ENCODE measurements at places on chromosomes 6 and 20.

- no peak for DNase-seq
These were observed 5.1 kb downstream of the TMEM151B start for GRCh38 chr6:44275271-44275748.

- DNase-seq, result no peak
These were observed 19.8 kb upstream of the VSTM2L start for GRCh38 chr20:37882961-37883712.

DNA sequence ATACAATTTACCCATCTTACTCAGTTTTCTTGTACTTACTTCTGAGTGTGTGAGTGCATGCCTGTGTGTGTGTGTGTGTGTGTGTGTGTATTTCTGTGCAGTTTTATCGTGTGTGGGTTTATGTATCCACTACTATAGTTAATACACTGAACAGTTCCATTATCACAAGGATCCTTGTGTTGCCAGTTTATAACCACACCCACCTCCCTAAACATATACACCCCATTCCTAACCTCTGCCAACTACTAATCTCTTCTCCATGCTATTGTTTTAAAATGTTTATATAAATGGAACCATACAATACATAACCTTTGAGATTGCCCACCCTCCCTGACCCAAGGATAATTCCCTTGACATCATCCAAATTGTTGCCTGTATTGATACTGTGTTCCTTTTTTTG, 18.7 kb downstream of the POFUT1 start:
- no peak for DNase-seq

DNA sequence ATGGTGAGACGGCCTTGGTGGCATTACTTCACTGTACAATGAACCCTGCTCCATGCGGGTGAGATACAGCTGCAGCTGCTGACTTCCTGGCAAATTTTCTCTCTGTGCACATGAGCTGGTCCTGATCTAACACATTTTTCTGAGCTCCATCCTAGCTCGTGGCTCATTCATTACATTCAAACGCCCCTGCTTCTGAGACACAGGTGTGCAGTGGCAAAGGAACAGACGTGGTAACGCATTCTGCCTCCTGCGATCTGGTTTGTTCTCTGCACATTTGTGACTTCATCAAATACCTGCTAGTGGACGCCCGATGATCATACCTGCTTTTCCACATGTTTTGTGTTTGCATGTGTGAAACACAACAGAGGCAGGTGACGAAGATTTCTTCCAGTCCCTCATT, 189.6 kb upstream of the PDE10A start:
- no peak for DNase-seq

- DNase-seq, result no peak
These were observed 832.2 kb downstream of the EYS start for GRCh38 chr6:64874776-64875175.

DNA sequence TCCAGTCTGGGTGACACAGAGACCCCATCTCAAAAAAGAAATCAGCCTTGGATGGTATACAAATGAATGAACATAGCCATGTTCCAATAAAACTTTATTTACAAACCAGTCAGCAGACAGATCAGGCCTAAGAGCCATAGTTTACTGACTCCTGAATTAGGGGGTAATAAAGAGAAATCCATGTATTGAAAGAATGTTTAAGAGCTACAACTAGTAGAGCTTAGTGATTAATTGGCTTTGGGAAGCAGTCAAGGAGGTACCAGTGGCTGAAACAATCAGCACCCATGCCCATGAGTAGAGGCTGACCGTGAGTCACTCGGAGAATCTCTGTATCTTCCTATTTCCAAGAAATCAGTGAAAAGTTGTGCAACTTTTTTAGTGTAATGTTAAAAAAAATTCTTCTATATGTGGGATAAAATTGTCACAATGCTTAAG, 223.6 kb upstream of the RREB1 start:
- DNase-seq, result no peak

GRCh38 chr6:137570393-137570792, 76.2 kb upstream of the OLIG3 start:
- DNase-seq, result no peak

DNA sequence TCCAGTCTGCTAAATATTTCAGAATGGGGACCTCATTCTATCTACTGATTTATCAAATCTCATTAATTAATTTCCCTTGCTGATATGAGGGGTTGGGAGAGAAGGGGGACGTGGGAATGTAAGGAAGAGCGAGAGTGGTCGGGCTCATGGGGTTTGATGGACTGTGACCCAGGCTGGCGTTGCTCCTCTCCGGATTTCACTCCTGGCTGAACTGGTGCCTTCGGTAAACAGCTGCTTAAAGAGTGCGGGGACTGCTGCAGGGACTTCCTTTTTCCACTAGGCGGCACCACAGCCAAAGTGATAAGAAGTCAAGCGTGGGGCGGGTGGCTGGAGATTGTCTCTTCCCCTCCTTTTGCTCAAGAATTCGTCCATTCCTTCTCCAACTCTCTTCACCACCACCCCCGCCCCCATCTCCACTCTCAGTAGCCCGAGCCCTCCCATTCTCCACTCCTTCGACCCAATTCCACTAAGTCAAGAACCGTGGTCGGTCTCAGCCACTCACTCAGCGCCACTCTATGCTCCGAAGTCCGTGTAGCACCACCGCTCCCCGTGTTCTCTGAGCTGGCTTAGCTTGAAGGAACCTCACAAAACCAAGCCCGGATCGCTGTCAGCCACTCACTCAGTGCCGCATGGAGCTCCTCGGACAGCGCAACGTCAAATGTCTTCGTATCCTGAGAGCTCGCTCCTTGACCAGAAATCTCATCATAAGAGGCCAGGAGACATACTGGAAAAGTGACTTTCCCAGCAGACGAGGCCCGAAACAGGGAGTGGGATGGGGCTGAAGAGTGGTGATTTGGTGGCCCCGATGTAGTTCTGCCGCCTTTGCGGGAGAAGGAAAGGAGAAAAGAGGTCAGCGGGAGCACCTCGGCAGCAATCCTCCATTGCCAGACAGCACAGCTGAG, 9.7 kb downstream of the TRIM31 start:
- peak; percentile 67 for DNase-seq

DNA sequence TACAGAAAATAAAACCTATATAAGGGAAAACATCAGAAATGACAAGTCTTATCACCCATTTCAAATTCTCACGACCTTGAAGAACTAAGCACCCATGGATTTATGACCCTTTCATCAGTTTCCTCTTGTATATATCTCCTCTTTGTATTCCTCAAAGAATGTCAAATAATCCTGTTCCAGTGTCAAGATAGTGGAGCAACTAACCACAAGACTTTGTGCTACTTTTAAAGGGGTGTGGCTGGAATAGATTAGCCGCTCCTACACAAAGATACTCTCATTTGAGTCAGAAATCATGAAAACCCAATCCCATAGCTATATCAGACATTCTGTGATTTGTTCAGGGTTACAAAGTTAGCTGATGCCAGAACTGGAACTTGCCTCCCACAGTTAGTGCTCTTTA, 6.6 kb downstream of the REPS1 start:
- no peak for DNase-seq

DNA sequence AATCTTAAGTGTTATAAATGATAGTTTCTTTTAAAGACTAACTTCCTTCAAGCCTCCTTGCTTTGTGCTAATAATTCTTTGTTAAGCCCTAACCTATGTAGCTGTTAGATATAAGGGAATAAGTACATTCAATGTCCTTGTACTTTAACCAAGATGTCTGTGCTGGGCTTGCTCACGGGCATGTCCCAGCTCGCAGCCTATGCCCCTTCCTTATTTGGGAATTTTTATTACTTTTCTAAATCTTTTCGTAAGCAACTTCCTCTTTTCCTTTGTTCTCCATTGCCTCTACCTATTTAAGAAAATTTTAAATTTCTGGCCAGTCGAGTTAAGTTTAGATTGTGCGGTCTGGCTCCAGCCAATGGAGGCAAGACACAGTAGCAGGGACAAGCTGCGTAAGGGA, 26.0 kb upstream of the CDK19 start:
- no peak for DNase-seq

DNA sequence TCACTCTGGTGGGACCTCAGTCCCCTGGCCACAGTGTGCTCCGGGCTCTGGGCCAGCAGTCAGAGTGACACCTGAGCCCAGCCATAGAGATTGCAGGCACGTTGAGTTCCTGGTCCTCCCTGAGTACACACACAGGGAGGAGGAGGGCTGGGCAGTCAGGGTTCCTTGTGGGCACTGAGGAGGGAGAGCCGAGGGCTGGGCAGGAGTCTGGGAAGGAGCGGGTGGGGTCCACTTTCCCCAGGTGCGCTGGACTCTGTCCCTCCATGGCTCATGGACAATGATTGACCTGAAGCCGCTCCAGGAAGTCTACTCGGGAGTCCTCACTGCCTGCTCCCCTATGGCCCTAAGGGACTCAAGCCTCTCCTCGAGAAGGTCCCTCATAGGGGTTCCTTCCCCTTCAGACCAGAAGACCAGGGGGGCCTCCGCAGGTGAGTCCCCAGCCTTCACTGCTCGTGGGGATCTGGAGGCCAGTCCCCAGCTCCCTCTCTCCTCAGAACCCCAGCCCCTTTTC, 1.1 kb downstream of the SLC44A4 start:
- no peak for DNase-seq

DNA sequence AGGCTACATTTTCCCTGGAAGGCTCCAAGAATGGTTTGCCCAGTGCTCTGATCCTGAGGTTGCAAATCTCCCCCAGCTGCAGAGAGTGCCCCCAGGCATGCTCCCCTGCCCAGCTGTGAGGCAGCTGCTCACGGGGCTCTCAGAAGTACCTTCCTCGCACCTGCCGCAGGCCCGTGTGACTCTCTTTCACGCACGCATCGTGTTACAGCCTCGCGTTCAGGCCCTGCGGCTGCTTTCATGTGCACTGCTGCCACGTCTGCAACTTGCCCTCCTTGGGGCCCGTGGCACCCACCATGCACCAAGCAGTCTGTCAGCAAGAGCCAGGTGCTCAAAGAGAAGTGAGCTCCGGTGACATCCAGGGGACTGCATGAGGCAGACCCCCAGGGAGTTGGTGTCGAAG, 28.6 kb upstream of the SPO11 start:
- DNase-seq, result no peak

DNA sequence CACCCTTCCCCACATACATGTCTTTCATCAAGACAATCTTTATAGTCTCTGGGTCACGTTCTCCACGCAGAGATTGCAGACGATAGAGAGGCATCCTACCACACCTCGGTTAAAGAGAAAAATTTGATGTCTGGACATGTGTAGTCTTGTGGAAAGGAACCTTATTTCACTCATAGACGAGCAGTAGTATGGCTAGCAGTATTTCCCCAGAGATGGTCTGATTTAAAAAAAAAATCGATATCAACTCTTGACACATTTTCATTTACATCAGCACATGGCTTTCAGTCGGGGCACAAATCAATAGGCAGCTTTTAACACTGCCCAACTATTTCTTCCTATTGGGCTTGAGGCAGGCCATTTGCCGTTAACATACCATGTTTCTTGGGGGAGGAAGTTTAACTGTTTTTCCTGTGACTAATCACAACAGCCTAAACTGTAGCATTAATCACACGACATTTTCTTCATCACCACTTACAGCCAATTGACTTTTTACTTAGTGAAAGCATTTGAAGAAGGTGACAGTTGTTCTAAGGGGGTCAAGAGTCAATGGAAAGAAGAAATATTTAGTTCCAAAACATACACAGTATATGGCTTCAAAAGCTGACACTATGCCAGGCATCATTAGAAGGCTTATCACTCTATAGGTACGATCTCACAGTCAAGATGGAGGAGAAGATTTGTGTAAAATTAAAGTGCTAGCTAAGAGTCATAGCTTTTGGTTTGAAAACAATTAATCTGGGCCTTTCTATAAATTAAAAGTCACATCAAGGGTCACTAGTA, 129.5 kb upstream of the HDAC2 start:
- DNase-seq, result no peak

DNA sequence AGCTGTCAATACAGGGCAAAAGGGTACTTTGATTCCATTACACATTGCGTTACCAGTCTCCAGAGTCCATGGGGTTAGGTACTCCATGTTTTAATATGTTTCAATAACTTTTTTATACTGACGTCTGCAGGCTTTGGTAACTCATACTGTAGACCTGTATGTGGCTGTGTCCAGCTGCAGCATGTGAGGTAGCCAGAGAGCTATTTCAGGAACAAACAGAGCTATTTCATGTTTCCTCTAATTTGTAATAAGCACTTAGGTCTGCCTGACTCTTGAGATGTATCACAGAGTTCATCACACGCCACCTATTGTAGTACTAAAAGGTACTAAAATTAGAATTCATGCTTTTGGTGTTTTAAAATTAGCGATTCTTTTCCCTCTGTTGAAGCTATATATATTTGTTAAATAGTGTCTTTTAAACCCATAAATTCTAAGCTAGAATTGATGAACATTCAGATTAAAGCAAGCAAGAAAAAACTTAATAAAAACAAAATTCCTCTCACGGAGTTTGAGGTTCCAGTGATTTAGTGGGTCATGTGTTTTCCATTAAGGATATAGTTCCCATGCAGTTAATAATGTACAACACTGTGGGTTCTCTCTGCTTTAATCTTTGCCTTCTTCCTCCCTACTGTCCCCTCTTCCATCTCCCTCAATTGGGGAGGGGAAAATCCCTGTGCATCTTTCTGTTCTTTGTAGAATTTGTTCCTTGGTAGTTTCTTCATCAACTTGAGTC, 37.0 kb downstream of the FOXO3 start:
- no peak for DNase-seq

GRCh38 chr6:146550911-146551310, 7.3 kb downstream of the RAB32 start:
- peak; percentile 16 for DNase-seq

DNA sequence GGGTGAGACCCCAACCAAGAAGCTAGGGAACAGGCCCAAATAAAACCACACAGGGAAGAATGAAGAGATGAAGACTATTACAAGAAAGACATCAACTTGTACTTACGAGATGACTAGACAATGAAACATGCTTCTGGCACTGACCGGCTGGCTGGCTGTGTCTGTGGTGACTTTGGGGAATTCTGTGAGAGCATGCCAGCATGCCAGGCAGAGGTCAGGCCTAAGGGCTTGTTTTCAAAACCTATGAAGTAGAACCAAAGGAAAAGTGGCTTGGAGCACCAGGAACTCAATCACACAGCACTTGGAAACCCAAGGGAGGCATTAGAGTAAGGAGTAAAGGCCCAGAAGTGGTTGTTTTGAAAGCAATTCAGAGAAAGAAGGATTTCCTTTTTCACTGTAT, 28.4 kb upstream of the GSTA3 start:
- no peak for DNase-seq

- DNase-seq, result no peak
These were observed 44.1 kb downstream of the TMEM14B start for GRCh38 chr6:10791673-10792072.

- DNase-seq, result no peak
These were observed 15.4 kb downstream of the FNDC1 start for GRCh38 chr6:159184559-159184958.

DNA sequence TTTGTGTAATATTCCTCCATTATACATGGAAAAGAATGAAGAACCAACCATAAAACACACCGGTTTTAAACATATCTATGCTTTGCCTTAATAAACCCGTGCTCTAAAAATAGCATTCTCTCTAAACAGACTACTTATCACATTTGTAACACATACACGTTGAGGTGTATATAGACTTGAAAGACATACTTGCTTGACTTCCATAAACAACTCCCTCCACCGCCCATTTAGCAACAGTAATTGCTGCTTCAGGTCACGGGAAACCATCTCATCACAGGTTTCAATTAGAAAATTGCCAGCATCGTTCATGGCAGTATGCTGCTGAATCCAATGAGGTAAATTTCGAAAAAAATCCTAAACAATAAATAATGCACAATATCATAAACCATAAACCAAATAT, 174.0 kb downstream of the SYNE1 start:
- no peak for DNase-seq
